ENCODE measurements at places on chromosomes 2 and 18.

GRCh38 chr2:241234962-241235740, 46.7 kb downstream of the ANO7 start:
- no peak for DNase-seq

- DNase-seq, result no peak
Measured at GRCh38 chr2:226644399-226644865, 155.2 kb downstream of the IRS1 start.

DNA sequence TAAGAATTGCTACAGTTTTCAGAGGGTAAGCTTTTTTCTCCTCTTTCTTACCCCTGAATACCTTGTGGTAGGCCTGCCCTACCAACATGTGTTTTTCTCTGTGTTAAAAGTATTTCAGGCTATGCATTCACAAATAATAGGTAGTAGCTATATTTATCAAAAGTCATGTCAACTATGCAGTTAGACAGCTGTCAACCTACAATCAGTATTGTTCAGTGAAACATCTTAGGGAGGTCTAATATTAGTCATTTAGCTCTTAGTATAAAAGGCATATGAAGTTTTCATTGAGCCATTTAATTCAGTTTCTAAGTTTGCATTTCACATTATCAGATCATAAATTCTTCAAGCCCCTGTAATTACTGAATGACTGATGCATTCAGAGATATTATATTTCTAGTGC, 36.7 kb downstream of the XIRP2 start:
- DNase-seq, result no peak

DNA sequence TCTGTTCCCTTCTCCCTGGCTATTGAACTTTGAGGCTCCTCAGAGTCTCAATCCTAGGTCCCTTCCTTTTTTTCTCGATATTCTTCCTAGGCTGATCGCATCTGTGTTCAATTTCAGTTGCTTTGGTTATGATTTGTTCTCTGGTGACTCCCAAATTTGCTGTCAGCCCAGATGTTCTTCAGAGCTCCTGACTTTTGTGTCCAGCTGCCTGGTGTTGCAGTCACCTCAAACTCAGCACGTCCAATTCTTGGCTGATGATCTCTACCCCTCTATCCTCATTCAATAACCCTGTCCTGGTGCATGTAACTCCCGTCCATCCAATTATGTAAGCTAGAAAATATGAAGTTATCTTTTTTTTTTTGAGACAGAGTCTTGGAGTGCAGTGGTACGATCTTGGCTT, 31.4 kb downstream of the DIS3L2 start:
- no peak for DNase-seq

DNA sequence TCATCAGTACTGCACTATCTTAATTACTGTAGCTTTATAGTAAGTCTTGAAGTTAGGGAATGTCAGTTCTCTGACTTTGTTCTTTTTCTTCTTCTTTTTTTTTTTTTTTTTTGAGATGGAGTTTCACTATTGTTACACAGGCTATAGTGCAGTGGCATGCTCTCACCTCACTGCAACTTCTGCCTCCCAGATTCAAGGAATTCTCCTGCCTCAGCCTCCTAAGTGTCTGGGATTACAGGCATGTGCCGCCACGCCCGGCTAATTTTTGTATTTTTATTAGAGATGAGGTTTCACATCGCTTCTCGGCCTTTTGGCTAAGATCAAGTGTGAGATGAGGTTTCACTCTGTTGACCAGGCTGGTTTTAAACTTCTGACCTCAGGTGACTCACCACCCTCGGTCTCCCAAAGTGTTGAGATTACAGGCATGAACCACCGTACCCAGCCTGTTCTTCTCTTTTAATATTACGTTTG, 41.9 kb upstream of the TANC1 start:
- DNase-seq, result no peak

DNA sequence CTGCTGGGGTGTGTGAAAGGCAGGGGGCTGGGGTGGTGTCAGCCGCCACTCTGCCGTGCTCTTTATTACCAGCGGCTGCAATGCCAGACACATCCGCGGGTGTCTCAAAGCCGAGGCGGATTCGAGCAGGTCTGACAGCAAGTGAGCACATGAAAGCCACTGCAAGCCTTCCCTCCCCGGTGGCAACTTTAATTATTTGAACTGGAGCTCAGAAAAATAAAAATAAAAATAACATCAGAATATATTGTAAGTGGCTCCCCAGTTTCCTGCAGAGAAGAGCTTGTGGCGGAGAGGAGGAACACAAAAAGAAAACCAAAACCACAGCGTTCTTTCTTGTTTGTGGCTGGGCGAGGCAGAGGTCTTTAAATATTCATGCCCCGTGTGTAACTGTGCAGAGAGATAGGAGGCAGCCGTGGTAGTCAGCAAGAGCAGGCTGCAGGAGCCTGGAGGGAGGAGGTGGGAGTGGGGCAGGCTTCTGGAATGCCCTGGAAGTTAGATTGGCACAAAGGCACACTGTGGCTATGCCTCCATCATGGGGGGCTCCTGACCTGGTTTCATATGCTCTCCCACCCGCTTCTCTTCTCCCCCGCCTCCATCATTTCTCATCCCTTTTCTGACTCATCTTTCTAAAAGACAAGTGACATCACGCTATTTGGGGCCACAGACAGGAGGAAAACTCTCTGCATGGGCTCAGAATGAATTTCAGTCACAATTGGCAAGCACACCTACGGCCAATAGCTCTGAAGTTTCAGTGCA, 199.8 kb downstream of the CLIP4 start:
- peak; percentile 79 for DNase-seq

DNA sequence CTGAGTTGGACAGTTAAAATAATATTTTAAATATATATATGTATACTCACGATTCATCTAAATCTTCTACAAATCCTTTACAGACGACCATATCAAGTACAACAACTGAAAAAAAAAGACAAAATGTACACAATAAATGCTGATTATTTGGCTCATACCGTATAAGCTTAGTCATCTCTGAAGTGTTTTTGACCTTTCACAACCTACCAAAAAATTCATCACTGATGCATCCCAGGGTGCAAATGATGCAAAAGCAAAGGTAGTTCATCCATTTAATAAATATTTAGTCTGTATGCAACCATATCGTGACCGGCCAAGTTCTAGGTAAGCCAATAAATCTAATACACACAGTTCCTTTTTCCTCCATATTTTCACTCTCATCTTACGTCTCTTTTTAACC, 1.1 kb downstream of the TMX3 start:
- no peak for DNase-seq

GRCh38 chr2:180516232-180516631, 464.2 kb upstream of the UBE2E3 start:
- DNase-seq, result no peak

DNA sequence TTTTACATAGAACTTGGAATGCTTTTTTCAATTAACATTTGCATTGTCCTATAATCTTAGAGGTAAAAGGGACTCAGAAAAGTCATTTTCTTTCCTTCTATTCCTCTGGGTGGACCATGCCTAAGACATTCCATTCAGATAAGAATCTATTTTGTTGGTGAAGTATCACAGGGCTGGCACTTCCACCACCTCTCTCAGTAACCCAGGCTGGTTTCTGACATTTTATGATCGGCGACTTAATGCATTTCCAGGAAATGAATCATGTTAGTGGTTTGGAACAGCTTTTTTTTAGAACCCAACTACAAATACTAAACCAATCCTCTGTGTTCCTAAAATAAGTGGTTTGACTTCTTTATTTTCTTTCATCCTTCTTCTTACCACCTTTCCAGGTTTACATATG, 27.0 kb downstream of the GAD1 start:
- peak; percentile 76 for DNase-seq

DNA sequence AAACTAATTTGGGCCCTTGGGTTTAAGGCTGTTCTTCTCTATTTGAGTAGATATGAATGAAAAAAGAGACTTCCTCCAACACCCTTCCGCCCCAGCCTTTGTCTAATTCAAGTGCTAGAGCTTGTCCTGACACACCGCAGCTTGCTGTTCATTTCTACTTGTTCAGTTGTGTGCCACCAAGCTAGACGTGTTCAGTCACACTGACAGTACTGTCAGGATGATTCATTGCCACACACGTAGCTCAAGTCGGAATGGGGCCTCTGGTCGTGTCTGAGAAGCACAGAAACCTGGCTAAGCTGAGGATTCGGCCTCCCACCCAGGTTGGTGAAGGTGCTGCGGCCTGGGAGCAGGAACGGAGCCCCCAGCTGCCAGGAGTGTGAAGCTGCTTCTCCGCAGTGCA, 45.6 kb upstream of the INHBB start:
- no peak for DNase-seq

DNA sequence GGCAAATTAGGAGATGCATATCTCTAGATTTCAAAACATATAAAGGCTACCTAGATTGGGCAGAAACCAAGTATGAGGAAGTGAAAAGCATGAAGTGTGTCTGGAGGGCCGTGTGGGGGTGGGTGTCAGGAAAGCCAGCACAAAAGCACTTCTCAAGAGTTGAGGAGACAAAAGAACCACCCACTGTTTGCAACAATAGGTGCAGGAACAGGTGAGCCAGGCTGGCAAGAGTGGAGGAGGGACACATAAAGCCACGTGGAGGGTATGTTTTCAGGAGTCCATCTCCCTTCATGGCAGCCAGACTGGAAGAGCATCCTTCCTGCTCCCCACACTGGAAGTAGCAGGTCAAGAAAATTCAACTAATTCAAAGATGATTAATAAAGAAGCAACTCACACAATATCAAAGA, 96.4 kb downstream of the CERS6 start:
- DNase-seq, result peak; percentile 82

GRCh38 chr2:39664888-39665591, 677 bp upstream of the TMEM178A start:
- DNase-seq, result no peak

- no peak for DNase-seq
Measured at GRCh38 chr2:72926368-72926767, 9.0 kb downstream of the EMX1 start.

DNA sequence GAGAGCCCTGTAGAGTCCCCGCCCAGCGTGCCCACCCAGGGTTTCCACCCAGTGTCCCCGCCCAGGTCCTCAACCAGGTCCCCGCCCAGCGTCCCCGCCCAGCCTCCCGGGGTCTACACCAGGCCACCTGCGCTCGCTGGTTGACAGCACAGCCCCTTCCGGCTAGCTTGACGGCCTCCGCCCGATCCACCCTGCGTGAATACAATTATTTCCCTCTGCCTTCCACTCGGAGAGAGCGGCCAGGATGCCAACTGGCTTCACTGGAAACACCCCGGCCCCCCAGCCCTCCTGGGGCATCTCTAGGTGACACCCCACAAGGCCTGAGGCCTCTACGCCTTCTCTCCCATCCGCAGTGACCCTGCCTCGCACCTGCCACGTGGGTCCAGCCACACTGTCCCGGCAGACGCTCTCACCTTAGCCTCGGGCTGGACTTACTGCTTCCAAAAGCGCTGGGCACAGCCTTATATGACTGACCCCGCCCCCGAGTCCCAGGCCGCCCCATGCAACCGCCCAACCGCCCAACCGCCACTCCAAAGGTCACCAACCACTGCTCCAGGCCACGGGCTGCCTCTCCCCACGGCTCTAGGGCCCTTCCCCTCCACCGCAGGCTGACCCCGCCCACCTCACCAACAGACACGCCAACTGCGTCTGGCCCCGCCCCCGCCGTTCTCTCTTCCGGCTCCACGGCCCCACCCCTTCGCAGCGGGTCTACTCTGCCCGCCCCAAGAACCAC, 188.1 kb downstream of the LAMA1 start:
- DNase-seq, result no peak

GRCh38 chr2:113203217-113203530, 29.4 kb downstream of the PSD4 start:
- DNase-seq, result no peak
